ENCODE measurements at places on chromosomes 3 and 15.

GRCh38 chr15:64515196-64515595 lies 54.8 kb downstream of the ZNF609 start:
- DNase-seq, result no peak

- peak; percentile 63 for DNase-seq
These were observed 46.0 kb downstream of the KLF13 start for GRCh38 chr15:31372635-31373091.

- no peak for DNase-seq
These were observed 28.4 kb downstream of the CCDC12 start for GRCh38 chr3:46947981-46948791.

GRCh38 chr3:133453383-133453782 lies 53.5 kb downstream of the BFSP2 start:
- no peak for DNase-seq

- no peak for DNase-seq
These were observed 94.5 kb downstream of the FNDC3B start for GRCh38 chr3:172133838-172134237.

DNA sequence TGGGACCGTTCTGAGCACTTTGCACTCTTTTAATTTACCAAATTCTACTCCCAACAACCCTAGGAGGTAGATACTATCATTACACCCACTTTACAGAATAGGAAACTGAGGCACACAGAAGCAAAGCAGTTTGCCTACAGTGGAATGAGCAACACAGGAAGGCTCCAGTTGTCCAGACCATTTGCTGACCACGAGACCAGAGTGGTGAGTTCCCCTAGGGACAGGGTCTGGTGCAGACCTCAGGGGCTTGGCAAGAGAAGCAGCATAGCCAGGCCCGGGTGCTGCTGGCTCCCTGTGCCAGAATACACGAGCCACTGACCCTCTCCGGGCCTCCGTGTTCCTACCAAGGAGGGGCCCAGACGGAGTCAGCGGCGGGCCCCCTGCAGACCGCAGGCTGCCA lies 26.5 kb downstream of the PLXND1 start:
- no peak for DNase-seq

GRCh38 chr3:110457508-110457907 lies 614.1 kb upstream of the NECTIN3 start:
- no peak for DNase-seq

GRCh38 chr3:126533506-126533905 lies 9.6 kb downstream of the CHST13 start:
- no peak for DNase-seq

DNA sequence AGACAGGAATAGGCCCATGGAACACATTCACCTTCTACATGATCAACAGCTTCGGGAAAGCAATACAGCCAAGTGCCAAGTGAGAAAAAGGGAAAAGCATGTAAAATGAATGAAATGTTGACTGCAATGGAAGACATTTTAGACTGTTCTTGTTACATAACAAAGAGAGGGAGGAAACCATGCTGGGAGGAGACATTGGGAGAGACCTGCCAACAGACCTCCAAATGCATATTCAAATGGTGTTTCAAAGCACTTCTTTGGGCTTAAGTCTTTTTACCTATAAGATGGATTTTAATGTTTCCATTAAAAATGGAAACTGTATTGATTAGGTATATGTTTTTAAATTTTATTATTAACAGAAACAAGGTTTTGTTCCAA lies 350.0 kb upstream of the THBS1 start:
- DNase-seq, result no peak

GRCh38 chr3:43455233-43455632 lies 166.6 kb downstream of the ANO10 start:
- DNase-seq, result no peak

DNA sequence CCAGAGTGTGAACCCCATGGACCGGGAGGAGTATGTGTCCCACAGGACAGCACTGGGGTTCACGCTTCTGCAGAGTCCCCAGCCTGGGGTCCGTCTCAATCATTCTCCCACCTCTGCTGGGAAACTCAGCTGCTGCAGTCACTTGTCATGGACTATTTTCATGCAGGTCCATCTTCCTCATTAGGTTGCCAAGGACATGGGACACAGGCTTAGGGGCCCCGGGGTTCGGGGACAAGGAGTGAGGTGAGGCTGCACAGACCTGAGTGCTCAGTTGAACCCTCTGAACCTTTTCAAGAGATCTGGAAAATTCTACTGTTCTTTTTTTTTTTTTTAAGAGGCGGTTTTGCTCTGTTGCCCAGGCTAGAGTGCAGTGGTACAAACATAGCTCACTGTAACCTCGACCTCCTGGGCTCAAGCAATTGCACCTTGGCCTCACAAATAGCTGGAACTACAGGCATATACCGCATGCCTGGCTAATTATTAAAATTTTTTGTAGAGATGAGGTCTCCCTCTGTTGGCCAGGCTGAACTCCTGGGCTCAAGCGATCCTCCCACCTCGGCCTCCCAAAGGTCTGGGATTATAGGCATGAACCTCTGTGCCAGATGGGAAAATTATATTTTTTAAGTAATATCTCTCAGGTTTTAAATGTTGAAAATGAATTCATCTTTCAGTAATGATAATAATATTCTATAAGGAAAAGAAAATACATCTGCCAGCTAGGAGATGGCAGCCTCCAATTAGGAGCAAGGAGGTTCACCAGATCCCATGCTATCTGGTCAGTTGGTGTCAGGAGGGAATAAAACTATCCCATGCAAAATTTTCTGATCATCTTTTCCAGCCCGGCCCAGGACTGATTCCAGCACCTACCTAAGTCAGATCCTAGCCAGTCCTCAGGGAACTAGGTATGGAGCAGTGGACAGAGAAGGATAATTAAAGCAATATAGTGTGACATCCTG lies 45.2 kb downstream of the RPN1 start:
- no peak for DNase-seq

DNA sequence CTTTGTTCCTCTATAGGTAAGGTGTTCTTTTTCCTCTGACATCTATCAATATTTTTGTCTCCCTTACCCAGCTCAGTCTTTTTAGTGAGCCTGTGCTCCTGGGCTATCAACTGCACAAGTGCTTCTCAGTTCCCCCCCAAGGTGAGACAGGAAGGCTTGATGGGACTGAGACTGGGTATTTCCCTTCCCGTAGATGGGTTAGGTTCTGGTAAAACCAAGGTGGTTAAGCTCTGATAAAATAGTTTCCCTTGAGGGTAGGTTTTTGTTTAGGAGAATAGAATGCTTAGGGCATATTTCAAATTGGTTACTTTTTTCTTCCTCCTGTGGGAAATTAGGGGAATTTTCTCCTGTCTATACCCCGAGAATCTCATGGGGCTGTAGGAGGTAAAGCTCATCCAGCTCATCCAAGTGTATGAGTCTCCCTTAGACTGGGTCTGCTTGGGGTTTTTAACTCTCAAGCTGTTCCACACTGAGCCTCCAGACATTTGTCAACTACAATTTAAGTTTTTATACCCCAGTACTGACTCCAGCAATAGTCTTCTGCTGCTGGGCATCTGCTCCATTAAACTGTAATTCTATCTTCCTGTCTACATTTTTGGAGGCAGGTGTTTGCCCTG lies 44.9 kb downstream of the OXSR1 start:
- DNase-seq, result no peak

GRCh38 chr3:25169151-25169550 lies 258.9 kb upstream of the RARB start:
- DNase-seq, result no peak

GRCh38 chr3:139342054-139342453 lies 1.8 kb upstream of the MRPS22 start:
- DNase-seq, result no peak

GRCh38 chr15:83698294-83698693 lies 44.4 kb downstream of the ADAMTSL3 start:
- DNase-seq, result no peak

- DNase-seq, result no peak
These were observed 117.6 kb upstream of the SAMMSON start for GRCh38 chr3:69881756-69882428.

GRCh38 chr15:44646460-44646859 lies 17.0 kb downstream of the SPG11 start:
- no peak for DNase-seq

DNA sequence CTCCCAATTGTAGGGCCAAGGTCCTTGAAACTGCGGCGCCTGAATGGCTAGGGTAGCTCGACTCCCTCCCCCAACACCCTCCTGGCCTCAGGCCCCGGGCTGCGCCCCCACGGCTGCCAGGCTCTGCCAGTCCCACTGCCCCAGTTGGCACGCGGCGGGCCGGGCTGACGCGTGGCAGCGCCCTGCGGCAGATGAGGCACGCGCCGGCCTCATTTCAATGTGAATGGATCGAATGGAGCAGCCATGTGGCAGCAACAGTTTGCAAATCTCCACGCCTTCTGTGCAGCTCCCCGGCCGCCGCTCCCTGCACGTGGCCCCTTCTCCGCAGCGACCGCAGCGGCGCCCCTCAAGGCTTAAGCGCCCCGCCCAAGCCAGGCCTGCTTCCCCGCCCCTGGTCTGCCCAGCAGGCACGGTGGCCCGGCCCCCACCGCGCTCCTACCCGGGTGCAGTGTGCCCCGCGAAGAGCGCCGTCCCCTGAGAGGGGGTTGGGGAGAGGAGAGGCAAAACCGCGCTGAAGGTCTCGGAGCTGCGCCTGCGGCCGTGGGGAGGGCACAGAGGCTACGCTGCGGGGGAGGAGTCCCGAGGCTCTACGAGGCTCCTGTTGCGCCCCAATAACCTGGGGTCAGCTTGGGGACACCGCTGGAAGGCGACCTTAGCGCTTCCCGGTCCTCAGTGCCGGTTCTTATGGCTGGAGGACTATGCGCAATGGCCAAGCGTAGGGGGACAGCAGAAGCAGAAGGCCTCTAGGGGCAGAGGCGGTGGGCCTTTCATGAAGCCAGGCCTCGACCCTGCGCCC lies 3.1 kb upstream of the DLL4 start:
- DNase-seq, result peak; percentile 59

GRCh38 chr3:98875535-98875934 lies 26.0 kb downstream of the DCBLD2 start:
- no peak for DNase-seq

DNA sequence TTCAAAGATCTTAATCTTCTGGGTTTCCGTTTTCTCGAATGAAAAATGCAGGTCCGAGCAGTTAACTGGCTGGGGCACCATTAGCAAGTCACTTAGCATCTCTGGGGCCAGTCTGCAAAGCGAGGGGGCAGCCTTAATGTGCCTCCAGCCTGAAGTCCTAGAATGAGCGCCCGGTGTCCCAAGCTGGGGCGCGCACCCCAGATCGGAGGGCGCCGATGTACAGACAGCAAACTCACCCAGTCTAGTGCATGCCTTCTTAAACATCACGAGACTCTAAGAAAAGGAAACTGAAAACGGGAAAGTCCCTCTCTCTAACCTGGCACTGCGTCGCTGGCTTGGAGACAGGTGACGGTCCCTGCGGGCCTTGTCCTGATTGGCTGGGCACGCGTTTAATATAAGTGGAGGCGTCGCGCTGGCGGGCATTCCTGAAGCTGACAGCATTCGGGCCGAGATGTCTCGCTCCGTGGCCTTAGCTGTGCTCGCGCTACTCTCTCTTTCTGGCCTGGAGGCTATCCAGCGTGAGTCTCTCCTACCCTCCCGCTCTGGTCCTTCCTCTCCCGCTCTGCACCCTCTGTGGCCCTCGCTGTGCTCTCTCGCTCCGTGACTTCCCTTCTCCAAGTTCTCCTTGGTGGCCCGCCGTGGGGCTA lies at the start of the genes B2M and PATL2:
Gene B2M, plus strand, starts transcription at position 422 of the 647 bp plus-strand sequence. Its CDS starts 30 bp downstream, at position 452.
Gene PATL2, minus strand, starts transcription at position 228 of the 647 bp plus-strand sequence. CDS start 34,833 bp downstream, outside the sequence.
- DNase-seq, result peak; percentile 91

DNA sequence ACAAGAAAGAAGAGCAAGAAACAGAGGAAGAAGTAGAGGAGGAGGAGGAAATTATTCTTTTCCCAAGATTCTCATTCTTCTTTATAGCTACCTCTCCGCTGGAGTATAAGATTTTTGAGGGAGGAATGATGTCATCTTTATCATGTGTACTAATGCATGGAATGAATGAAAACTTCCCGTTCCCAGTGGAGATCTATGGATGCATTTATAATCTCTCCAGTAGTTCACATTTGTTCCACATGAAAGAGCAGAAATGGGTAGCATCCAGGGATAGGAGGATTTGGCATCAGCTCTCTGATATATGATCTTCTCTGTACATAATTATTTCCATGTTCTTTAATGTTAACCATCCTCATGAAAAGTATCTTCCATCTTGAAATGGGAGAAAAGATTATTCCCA lies 244.4 kb downstream of the ADAMTSL3 start:
- DNase-seq, result no peak

DNA sequence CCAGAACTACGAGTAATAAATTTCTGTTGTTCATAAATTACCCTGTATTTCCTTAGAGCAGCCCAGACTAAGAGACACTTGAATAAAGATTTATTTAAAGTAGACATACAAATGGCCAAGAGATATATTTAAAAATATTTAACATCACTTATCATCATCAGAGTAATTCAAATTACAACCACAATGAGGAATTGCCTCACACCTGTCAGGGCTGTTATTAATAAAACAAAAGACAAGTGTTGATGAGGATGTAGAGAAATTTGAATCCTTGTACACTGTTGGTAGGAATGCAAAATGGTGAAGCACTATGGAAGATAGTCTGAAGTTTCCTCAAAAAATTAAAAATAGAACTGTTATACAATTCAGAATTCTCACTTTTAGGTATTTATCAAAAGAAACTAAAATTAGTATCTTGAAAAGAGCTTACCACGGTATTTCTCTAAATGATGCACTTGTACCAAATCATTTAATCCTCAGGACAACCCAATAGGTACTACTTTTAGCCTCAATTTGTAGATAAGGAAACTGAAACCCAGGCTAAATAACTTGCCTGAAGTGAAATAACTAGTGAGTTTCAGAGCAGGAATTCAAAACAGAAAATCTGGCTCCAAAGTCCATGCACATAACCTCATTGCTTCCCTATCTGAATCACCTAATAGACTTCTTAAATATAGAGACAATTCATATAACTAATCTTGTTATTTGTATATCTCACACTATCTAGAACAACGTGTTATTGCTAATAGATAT lies 69.4 kb downstream of the ZBTB20 start:
- no peak for DNase-seq

GRCh38 chr3:62084558-62084957 lies 288.8 kb downstream of the FEZF2 start:
- no peak for DNase-seq

GRCh38 chr3:156425651-156426050 lies 129.3 kb downstream of the SSR3 start:
- no peak for DNase-seq

GRCh38 chr3:61980041-61980440 lies 393.3 kb downstream of the FEZF2 start:
- no peak for DNase-seq

DNA sequence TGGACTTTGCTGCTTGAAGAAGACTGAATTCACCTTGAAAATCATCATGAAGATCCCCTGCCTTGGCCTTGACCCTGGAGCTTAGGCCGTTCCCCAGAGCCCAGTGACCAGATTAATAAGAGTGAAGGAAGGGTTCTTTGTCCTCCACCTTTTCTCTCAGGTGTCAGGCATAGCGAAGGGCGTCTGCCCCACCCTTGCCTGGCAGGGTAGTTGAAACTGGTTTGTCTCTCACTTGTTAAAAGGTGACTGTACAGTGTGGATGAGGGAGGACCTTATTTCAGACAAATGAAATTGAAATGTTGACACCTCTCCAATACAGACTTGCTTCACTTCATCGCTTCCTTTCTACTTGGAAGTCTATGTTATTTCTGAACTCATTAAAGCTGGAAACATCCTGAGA lies 223.7 kb upstream of the BHLHE40 start:
- no peak for DNase-seq

- no peak for DNase-seq
These were observed 63.7 kb upstream of the SIAH2 start for GRCh38 chr3:150826466-150827282.

Data from nucleus accumbens (tissue), 56 donors.